ENCODE measurements at places on chromosomes 4 and X.

- no peak for DNase-seq
Measured at GRCh38 chr4:6591313-6591712, 16.3 kb downstream of the MAN2B2 start.

DNA sequence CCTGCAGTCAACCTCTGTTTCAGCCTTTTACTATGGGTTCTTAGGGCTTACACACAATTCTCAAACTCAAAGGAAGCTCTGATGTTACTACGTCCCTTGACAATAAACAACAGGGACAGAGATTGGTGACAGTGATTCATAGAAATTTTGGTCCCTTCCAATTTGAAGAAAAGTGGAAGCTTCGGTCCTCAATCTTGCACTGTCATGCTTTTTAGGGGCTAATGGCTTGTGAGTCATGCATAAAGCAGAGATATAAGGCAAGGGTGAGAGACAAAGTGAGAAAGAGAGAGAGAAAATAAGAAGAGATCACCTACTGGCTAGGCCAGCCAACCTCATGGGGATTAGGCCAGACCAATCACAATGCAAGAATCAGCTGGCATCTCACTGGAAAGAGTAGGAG is 63.2 kb upstream of the STARD8 start:
- DNase-seq = peak; percentile 54

DNA sequence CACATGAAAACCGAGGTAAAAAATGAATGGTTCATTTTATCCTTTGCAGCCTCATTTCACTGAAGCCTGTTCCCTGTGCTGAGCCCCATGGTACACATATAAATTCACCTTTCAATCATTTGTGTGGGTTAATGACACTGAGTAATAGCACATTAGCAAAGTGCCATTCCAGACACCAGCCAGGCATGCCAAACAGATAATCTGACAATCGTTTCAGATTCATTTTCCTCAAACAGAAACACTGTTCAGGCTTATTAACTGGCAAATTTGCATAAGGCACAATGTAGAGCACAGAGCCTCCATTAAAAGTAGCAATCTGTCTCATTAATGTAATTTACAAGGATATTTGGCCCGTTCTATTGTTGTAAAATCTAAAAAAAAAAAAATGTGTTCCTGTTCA is 76.2 kb downstream of the UNC5C start:
- DNase-seq = no peak

DNA sequence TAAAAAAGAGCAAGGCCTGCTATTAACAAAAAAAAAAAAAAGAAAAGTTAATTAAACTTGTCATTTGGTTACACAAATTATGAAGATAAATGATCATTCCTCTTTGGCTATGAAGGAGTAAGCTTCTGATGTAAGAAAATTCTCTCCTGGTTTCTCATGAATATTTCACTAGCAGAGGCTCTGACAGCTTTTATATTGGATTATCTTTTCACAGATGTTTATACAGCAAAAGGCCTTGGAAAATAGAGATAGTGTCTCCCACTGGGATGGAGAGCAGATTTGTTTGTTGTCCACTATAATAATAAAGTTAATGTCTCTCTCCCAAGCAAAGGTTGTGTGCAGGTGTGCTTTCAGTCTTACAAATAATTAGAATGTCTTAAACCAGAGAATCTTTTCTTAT is 40.7 kb upstream of the PDGFC start:
- no peak for DNase-seq

GRCh38 chr4:41214825-41215146 is 444 bp upstream of the APBB2 start:
- DNase-seq = no peak

DNA sequence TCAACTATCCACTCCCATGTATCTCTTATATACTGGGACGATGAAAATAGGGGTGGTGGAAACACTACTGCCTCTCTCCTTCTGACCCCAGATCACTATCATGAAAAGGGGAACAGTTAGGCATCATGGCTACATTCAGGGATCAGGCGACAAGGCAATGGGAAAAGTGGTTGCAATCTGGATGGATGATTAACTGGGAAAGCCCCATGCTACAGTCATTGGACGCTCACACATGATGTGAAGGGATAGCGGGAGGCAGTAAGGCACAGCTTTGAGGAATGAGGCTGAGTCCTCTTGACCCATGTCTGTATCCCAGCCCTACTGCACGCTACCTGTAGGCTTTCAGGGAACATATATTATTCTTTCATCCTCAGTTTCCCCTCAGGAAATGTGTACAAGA is 10.2 kb downstream of the GASK1B start:
- DNase-seq = peak; percentile 77

DNA sequence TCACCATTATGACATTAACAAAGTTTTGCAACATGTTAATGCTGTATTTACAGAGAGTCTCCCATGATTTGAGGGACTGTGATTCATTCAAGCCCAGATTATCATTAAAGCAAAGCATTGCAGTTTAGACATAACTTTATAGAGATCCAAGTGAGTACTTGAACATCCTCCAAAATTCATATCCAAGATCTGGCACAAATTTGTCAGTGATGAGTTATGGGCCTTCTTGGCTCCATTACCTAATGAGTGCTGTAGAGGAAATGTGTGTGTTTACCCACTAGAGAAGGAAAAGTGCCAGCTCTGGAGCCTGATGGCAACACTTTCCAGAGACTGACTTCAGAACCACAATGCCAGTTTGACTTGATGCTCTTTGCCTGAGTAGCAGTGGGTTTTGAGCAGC is 432.3 kb downstream of the GALNTL6 start:
- no peak for DNase-seq

GRCh38 chr4:48653217-48654014 is 126.7 kb downstream of the FRYL start:
- no peak for DNase-seq

DNA sequence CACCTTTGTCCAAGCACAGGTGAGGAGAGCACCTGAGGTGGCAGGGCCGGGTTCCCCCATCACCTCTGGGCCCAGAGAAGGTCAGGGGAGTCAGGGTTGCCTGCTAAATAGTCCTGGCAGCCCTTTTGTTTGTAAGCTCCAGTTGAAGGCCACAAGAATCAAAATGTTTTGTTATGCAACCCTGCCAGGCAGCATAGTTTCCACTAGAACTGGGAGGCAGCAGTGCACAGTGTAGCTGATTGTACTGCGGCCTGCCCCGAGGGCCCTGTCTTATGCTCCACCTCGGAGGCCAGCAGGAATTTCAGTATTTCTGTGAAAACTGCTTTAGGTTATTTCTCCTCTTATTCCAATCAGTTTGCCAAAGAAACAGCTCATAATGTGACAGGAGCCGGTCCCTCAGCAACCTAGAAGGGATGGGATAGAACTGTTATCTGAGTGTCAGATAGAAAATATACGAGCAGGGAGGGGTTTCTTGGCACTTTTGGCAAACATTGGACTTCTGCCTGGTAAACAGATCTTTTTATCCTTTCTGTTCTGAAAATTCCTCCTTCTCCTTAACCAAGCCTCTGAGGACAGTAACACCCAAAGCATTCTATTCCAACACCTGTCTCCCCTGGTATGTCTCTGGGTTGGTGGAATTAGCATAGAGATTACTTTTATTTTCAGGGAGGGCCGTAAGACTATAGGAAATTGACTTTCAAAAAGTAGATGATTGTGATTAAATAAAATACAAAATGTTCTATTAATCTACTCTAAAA is 93.6 kb downstream of the LNX1 start:
- DNase-seq = no peak

DNA sequence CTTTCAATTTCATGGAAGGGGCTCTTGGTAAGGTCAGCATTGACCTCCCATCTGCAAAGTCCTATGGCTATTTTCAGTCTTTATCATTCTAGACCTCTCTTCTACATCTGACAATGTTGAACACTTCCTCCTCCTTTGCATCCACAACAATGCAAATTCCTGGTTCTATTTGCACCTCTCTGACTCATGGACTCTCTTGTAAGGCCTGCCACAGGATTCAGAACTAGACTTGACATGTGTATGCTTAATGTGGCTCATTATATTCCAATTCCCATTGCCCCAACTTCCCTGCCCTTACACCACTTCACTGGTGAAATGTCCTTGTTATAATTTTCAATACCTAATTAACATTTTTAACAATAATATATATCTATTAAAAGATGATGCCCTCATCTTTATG is 314.3 kb upstream of the FGF13 start:
- DNase-seq = no peak

- no peak for DNase-seq
Measured at GRCh38 chr4:56372774-56373173, 14.5 kb downstream of the AASDH start.

- no peak for DNase-seq
Measured at GRCh38 chrX:153339662-153340061, 5.7 kb downstream of the ZNF275 start.

DNA sequence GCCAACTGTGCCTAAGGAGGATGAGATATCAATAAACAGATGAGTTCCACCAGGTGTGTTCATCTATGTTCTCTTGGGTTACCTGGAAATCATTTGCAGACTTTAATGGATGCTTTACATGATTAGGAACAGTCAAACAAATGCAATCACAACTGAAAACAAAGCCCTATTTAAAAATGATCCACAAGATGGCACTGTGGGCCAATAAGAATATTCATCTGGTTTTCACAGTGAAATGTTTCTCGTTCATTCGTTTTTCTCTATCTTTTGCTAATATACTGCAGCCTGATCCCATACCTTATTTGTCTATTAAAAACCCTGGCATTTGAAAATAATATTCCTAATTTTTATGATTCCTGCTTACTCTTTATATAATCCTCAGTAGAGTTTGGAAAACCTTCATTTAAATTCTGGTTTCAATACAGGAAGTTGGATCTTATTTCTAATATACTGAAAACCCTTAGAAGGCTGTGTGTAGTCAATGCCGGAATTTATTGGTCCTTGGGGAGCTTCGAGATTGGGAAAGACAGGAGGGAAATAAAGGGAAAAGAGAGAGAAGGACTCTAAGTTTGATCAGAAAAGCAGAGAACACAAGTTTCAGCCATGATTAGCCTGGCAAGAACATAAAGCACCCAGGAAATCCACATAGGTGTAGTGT is 63.8 kb upstream of the TAPT1 start:
- peak; percentile 47 for DNase-seq

GRCh38 chrX:71225676-71226075 is 2.7 kb downstream of the GJB1 start:
- DNase-seq = peak; percentile 49

- no peak for DNase-seq
Measured at GRCh38 chr4:142474398-142475087, 371.6 kb downstream of the INPP4B start.

GRCh38 chr4:53928825-53929224 is 135.6 kb downstream of the CHIC2 start:
- DNase-seq = peak; percentile 64

GRCh38 chr4:12105519-12105918 is 676.8 kb upstream of the HS3ST1 start:
- DNase-seq = no peak
